Neural crest cell (in vitro differentiated cells): ENCODE measurements at places on chromosomes 12 and 14.

GRCh38 chr14:67240168-67240932 lies 885 bp upstream of the PALS1 start:
- no peaks in the 10 kb centered on the region for H3K36me3 ChIP-seq
- peak overlapping the region; percentile 97 for H3K4me3 ChIP-seq
- H3K27ac ChIP-seq = peak overlapping the region; percentile 89
- peaks cover 28% of the 10 kb centered on the region for H3K4me1 ChIP-seq
- peak; percentile 6 for DNase-seq
- H3K27me3 ChIP-seq = peaks cover 32% of the 10 kb centered on the region

GRCh38 chr12:27987331-27987730 lies 14.8 kb upstream of the PTHLH start:
- H3K4me3 ChIP-seq = no peak overlapping the region
- no peaks in the 10 kb centered on the region for H3K36me3 ChIP-seq
- peaks cover 14% of the 10 kb centered on the region for H3K27me3 ChIP-seq
- no peaks in the 10 kb centered on the region for H3K4me1 ChIP-seq

GRCh38 chr12:67751381-67751928 lies 102.9 kb downstream of the DYRK2 start:
- no peaks in the 10 kb centered on the region for H3K27me3 ChIP-seq
- DNase-seq = no peak
- no peak overlapping the region for H3K4me3 ChIP-seq
- H3K27ac ChIP-seq = no peak overlapping the region
- H3K36me3 ChIP-seq = no peaks in the 10 kb centered on the region

DNA sequence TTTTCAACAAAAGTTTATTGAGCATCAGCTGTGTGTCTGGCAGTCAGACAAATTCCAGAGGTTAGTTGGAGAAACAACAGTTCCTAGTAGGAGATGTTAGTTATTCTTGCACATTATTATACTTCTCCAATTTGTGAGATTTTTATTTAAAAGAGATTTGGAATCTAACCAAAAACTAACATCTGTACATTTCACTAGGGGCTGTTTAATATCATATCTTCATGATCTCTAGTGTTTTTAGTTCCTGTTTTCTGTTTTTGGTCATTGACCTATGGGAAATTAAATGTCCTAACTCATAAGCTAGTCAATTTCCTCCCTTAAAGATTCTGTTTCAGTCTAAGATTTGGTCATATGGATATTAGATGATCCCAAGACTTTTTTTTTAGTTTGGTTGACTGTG lies 34.1 kb upstream of the KLHDC2 start:
- no peaks in the 10 kb centered on the region for H3K27me3 ChIP-seq
- H3K4me1 ChIP-seq = peaks cover 4% of the 10 kb centered on the region
- H3K4me3 ChIP-seq = no peak overlapping the region
- no peaks in the 10 kb centered on the region for H3K36me3 ChIP-seq
- no peak overlapping the region for H3K27ac ChIP-seq

DNA sequence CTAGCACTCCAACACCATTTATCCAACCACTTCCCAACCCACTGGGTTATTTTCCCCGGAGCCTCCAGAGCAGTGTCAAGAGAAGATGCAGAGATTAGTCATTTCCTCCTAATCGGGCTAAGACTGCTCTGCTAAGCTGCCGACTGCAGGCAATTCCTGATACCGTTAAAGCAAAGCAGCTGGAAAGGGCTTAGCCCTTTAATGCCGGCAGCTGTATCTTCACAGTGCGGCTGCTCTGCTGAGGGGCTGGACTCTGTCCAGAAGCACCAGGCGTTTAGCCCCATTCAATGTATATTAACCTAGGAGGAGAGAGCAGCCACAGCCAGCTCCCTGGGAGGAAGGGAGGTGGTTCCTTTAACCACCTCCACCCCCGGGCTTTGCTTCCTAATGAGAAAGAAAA lies 11.1 kb downstream of the AQP6 start:
- no peak overlapping the region for H3K4me3 ChIP-seq
- no peaks in the 10 kb centered on the region for H3K36me3 ChIP-seq
- DNase-seq = no peak
- H3K27ac ChIP-seq = no peak overlapping the region

GRCh38 chr12:48104531-48104930 lies 1.3 kb downstream of the SENP1 start:
- H3K36me3 ChIP-seq = no peaks in the 10 kb centered on the region
- H3K4me1 ChIP-seq = peaks cover 30% of the 10 kb centered on the region
- H3K27me3 ChIP-seq = peaks cover 4% of the 10 kb centered on the region
- H3K4me3 ChIP-seq = peak overlapping the region; percentile 95
- no peak overlapping the region for H3K27ac ChIP-seq

DNA sequence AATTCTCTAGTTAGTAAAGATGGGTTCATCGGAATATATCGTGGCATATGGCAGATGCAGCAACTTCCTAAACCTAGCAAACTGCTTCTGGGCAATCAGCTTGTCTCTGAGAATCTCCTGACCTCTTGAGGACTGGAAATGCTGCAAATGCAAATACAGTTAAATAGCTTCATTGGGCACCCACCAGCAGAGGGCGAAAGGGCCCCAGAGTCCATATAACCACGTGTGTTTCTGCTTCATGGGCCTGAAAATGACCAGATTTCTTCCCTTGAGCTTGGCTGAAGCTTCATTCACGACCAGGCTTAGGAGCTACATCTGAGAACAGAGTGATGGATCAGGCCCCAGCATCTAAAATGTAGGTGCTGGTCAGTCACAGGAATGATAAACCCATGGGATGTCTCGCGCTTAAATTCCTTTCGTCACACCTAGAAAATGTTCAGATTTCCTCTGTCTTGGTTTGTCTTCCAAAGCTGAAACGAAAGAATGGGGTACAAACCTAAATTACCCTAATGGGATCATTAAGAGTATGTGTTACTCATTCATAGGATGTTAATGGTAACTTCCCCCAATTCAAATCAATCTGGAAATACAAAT lies 1482.5 kb upstream of the TMEM132C start:
- H3K4me3 ChIP-seq = no peak overlapping the region
- H3K27ac ChIP-seq = no peak overlapping the region
- no peaks in the 10 kb centered on the region for H3K36me3 ChIP-seq
- peak; percentile 52 for DNase-seq

- peak overlapping the region; percentile 70 for H3K27ac ChIP-seq
- peak; percentile 29 for DNase-seq
- H3K27me3 ChIP-seq = no peaks in the 10 kb centered on the region
- H3K4me3 ChIP-seq = peak overlapping the region; percentile 66
Measured at GRCh38 chr12:106645074-106645421, 62.2 kb downstream of the RFX4 start.

DNA sequence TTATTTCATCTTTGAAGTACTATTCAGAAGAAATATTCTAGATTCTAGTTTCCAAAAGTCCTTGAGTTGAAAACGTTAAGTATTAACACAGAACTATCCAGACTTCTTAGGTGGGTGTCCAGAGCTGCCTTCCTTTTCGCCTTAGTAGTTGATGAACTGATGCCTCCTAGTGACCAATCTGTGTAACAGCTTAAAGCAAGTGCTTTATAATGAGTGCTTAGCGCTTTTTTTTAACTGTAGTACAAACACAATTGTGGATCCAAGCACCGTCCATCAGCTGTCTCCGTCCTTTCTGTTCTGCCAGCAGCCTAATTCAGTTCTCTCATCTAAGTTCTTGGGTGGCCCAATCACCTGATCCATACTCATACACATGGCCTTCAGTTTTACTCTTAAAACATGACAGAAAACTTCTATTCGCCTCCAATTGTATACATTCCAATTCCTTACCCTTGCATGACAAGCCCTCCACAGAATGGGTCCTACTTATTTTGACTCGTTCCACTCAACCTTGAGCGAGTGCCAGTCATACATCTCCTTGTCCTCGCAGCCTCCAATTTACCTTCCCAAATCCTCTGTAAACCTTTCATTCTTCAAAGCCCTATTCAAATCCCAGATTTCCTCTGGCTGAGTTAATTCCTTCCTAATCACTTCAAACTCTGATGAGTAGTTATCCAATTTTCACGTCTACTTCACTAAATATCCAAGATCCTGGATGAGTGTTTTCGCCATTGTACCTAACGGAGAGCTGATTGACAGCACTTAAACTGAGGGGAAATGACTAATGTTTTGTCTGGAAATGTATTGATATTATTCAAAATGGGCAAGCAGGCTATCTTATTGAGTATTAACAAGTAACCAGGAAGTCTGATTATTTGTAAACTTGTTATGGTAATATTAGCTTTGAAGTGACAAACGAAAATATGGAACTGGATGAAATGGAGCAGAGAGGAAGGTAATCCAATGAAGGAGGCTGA lies 5.8 kb upstream of the PHLDA1 start:
- H3K4me3 ChIP-seq = peak overlapping the region; percentile 35
- DNase-seq = peak; percentile 20
- H3K27me3 ChIP-seq = peaks cover under 1% of the 10 kb centered on the region
- no peak overlapping the region for H3K27ac ChIP-seq
- H3K4me1 ChIP-seq = peaks cover 49% of the 10 kb centered on the region

GRCh38 chr12:96711364-96711763 lies 195.7 kb upstream of the NEDD1 start:
- no peak overlapping the region for H3K4me3 ChIP-seq
- H3K27me3 ChIP-seq = no peaks in the 10 kb centered on the region
- no peaks in the 10 kb centered on the region for H3K4me1 ChIP-seq
- no peak overlapping the region for H3K27ac ChIP-seq

DNA sequence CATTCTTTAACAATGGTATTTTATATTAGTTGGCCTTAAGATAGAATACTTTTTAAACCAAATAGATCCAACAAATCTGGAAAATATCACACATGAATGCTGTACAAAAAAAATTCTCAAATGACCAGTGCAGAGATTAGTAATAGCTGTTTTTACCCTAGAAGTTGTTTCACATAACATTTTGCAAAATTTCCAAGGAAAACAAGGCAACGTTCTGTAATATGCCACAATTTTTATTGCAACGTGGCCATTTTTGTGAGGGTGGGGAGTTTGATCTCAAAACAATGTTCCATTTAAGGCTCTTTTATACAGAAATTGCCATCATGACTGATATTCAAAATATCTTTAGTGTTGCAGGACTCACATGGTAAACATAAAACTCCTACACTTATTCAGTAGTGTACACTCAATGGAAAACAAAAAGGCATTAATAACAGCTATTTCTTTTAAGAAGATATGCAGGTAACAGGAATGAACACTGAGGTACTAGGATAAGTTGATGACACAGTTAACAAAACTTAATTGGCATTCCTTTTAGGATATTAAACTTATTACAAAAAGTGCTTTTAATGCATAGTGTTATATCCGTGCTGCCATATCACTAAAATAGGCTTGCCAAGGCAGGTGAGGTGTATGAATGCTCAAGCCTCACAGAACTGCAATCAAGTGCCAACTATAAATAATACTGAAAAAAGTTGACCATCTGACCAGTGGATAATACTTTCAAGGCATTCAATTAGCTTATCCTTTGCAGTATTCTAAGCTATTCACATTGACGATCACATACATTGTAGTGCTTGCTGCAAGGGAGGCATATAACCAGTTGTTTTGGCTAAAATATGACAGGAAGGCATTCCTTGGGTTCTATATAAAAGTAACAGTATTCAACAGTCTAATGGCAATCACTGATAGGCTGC lies 2.3 kb downstream of the CFL2 start:
- peak overlapping the region; percentile 33 for H3K4me3 ChIP-seq
- H3K4me1 ChIP-seq = peaks cover 19% of the 10 kb centered on the region
- peaks cover 8% of the 10 kb centered on the region for H3K27me3 ChIP-seq
- H3K36me3 ChIP-seq = peaks cover 3% of the 10 kb centered on the region
- H3K27ac ChIP-seq = no peak overlapping the region

- H3K27ac ChIP-seq = no peak overlapping the region
- no peaks in the 10 kb centered on the region for H3K27me3 ChIP-seq
- no peaks in the 10 kb centered on the region for H3K4me1 ChIP-seq
- H3K36me3 ChIP-seq = no peaks in the 10 kb centered on the region
- H3K4me3 ChIP-seq = no peak overlapping the region
Measured at GRCh38 chr14:38775986-38776385, 327.0 kb downstream of the SEC23A start.

DNA sequence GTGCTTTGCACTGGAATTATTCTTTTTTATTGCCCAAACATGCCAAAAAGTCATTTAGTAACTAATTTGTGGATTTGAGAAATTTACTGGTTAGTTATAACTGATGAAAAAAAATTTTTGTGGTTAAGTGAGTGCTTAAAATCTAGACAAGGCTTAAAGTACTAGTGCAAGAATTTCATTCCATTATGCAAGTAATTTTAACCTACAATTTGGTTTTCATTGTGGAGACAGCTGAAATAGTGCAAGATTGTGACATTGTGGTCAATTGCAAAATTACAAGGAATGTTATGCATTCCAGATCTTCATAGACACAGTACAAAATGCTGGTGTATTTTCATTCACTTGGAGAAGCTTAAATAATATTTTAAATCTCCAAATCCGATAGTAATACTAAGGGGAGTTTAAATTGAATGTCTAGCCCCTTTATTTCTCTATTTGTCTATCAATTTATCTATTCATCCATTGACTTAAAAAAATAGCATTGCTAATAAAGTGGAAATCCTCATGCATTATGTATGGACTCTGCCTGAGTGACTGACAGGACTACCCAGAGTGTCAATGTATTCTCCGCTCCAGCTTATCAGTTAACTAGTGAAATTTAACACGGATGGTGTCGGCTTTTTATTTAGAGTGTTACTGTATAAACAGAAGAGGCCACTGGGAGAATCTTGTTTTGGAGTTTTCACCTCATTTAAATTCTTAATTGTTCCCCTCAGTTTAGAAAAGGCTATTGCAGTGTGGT lies 125.9 kb downstream of the ALX1 start:
- no peak for DNase-seq
- no peaks in the 10 kb centered on the region for H3K36me3 ChIP-seq
- no peak overlapping the region for H3K27ac ChIP-seq
- no peak overlapping the region for H3K4me3 ChIP-seq
- no peaks in the 10 kb centered on the region for H3K27me3 ChIP-seq

GRCh38 chr12:71315328-71315985 lies 124.1 kb upstream of the LGR5 start:
- H3K27me3 ChIP-seq = no peaks in the 10 kb centered on the region
- peaks cover 13% of the 10 kb centered on the region for H3K4me1 ChIP-seq
- no peak overlapping the region for H3K27ac ChIP-seq

DNA sequence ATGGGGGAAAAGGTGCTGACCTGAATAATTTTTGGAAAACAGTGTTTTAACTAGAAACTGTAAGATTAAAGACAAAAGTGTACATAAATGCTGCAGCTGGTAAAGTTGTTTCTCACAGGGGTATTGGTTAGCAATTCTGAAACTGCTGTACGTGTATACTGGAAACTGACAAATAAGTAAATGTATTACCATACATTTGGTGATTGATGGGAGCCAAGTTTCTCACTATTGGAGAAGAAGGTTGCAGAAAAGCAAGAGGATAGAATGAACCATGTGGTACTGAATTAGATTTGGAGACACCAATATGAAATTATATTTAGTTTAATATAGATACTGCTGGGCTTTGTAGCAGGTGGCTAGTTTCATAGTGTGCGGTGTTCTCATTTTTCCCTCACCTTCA lies 19.6 kb upstream of the FBXO33 start:
- no peak overlapping the region for H3K27ac ChIP-seq
- H3K27me3 ChIP-seq = no peaks in the 10 kb centered on the region
- H3K36me3 ChIP-seq = no peaks in the 10 kb centered on the region
- no peak overlapping the region for H3K4me3 ChIP-seq

GRCh38 chr12:127363392-127363791 lies 903.6 kb upstream of the TMEM132C start:
- H3K27ac ChIP-seq = no peak overlapping the region
- DNase-seq = peak; percentile 8
- no peaks in the 10 kb centered on the region for H3K27me3 ChIP-seq
- H3K4me1 ChIP-seq = no peaks in the 10 kb centered on the region
- H3K4me3 ChIP-seq = no peak overlapping the region
